ENCODE measurements at places on chromosomes 1 and 21.

DNA sequence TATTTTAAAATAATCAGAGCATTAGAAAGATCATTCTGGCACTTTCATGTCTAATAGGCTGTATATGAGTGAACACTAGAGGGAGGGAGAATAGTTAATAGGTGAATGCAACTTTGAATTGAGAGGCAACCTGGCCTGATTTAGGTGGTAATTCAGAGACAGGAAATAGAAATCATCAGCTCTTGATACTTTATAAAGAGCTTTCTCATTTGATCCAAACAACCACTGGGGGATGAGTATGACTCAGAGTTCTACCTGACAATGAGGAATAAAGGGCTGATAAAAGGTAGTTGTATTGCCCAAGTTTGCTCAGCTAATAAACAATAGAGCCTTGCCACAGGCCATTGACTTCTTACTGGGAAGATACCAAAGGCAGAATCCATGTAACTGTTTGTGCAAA is 5.2 kb upstream of the FAM89A start:
- DNase-seq: no peak
- H3K36me3 ChIP-seq: no peaks in the 10 kb centered on the region
- H3K27ac ChIP-seq: no peak overlapping the region
- H3K4me1 ChIP-seq: peaks cover 5% of the 10 kb centered on the region

DNA sequence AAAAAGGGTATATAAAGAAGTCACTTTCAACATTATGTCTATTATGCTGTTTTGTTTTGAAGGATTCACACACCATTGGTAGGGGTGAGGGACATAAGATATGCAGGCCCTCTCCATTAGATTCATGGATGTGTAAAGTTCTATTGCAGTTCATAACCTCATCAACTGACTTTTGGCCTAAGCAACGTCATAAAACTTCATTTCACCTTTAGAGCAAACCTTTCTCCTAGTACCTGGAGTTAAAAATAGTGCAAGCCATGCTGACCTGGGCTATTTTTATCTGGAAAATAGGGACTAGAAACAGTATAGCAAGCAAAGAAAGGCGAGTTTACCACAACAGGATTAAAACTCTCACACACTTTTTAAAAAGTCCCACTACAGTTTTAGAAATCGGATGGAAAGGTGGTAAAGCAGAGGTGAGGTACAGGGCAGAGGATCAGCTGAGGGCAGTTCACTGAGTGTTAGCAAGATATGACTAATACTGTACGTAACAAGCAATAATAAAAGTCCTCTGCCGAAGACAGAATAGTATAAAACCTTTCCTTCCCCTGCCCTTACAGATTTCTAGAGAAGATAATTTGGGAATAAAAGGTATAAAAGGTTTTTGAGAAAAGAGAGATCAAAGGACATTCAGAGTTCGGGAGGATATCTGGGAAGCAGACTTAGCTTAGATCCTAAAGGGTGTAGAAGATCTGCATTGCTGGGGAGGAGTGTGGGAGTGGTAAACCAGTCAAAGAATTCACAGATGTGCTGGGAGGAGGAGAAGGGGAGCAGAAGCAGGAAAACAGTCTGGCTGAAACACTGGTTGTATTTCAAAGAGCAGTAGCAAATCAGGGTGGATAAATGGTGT is 14.3 kb downstream of the EGLN1 start:
- H3K27ac ChIP-seq: no peak overlapping the region
- no peak for DNase-seq
- H3K4me1 ChIP-seq: no peaks in the 10 kb centered on the region
- H3K36me3 ChIP-seq: peaks cover 6% of the 10 kb centered on the region
- H3K27me3 ChIP-seq: no peaks in the 10 kb centered on the region
- H3K4me3 ChIP-seq: no peak overlapping the region

- no peaks in the 10 kb centered on the region for H3K4me1 ChIP-seq
- H3K36me3 ChIP-seq: peaks cover 10% of the 10 kb centered on the region
- peak; percentile 72 for DNase-seq
- H3K4me3 ChIP-seq: no peak overlapping the region
- H3K27me3 ChIP-seq: no peaks in the 10 kb centered on the region
These were observed 15.2 kb downstream of the PTPRF start for GRCh38 chr1:43545695-43546387.

GRCh38 chr1:235597867-235598553 is 51.6 kb downstream of the GNG4 start:
- H3K4me1 ChIP-seq: no peaks in the 10 kb centered on the region
- DNase-seq: peak; percentile 44
- H3K27ac ChIP-seq: no peak overlapping the region
- H3K4me3 ChIP-seq: no peak overlapping the region
- H3K27me3 ChIP-seq: no peaks in the 10 kb centered on the region

GRCh38 chr1:53326088-53326597 is 1.7 kb downstream of the LRP8 start:
- peak; percentile 98 for DNase-seq
- no peaks in the 10 kb centered on the region for H3K27me3 ChIP-seq

- DNase-seq: no peak
- peaks cover 5% of the 10 kb centered on the region for H3K4me1 ChIP-seq
- H3K36me3 ChIP-seq: no peaks in the 10 kb centered on the region
These were observed 70.2 kb downstream of the TAS1R2 start for GRCh38 chr1:18789246-18789645.

- H3K27me3 ChIP-seq: no peaks in the 10 kb centered on the region
- no peak overlapping the region for H3K27ac ChIP-seq
- H3K4me1 ChIP-seq: peaks cover 7% of the 10 kb centered on the region
- no peak overlapping the region for H3K4me3 ChIP-seq
- H3K36me3 ChIP-seq: peaks cover 41% of the 10 kb centered on the region
These were observed 24.0 kb downstream of the SCMH1 start for GRCh38 chr1:41218152-41218551.

DNA sequence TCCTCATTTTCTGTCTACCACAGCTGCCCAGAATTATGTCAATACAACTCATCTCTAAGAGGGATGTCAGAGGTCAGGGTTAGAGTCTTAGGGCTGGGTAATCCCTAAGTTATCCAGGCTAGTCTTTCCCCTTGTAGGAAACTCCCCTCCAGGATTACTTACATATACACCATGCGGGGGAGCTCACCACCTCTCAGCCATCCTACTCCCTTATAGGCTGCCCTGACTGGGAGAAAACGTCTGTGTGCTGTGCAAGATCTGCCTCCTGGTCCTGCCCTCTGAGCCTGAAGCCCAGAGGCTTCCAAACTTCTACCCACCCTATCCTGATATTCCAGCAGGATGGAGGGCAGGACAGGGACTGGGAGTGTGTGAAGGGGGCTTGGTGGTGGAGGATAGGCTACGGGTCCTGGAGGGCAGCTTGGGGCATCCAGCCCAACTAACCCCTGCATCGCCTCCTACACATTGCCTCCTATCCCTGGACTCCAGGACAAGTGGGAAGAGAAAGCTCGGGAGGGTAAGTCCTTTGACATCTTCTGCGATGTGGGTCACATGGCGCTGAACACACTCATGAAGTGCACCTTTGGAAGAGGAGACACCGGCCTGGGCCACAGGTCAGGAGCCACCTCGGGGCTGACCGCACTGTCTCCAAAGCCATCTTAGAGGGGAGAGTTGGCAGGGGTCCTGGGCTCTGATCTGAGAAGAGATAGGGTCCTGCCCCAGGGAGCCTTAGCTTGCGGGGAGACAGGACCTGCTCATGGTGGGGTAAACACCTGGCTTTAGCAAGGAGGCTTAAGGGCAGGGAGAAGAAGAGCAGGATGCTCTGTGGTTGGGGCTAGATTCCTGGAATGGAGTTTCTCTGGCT is 14.4 kb downstream of the CYP4B1 start:
- no peak overlapping the region for H3K27ac ChIP-seq
- no peaks in the 10 kb centered on the region for H3K36me3 ChIP-seq
- no peak for DNase-seq
- H3K4me1 ChIP-seq: no peaks in the 10 kb centered on the region

DNA sequence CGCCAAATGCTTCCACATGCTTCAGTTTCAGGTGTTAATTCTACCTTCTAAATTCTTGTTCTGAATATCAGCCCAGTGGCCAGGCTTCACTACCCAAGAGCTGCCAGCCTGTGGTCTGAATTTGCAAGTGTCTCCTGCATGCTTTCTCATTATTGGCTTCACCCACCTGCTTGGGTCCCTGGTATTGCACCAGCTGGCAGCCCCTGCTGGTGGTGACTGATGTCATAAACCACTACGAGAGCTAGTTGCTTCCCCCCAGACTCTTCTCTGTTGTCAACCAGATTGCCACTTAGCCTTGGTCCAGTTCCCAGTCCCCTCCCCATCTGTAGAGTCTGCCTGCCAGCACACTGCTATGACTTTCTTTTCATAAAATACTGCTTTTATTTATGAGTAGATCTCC is 197.7 kb upstream of the DUSP10 start:
- no peaks in the 10 kb centered on the region for H3K27me3 ChIP-seq
- H3K36me3 ChIP-seq: no peaks in the 10 kb centered on the region
- peak; percentile 61 for DNase-seq
- no peak overlapping the region for H3K4me3 ChIP-seq
- no peak overlapping the region for H3K27ac ChIP-seq

DNA sequence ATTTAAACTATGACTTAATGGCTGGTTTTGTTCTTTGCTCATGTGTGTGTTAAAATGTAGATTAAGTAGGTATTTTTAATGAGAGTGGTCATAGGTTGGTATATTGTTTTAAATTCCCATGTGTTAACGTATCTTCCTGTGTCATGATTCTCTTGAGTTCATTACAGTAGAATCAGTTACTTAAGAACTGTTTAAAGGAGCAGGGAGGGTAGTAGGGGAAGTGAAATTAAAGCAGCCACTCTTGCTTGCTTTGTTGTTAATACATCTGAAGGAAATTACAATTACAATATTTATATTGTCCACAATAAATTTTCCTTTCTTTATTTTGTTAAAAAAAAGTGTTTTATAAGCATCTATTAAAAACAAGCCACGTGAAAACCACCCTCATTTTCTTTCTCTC is 119.2 kb upstream of the KIAA1614 start:
- no peak overlapping the region for H3K27ac ChIP-seq
- DNase-seq: no peak
- H3K4me1 ChIP-seq: no peaks in the 10 kb centered on the region
- no peaks in the 10 kb centered on the region for H3K27me3 ChIP-seq
- no peaks in the 10 kb centered on the region for H3K36me3 ChIP-seq

DNA sequence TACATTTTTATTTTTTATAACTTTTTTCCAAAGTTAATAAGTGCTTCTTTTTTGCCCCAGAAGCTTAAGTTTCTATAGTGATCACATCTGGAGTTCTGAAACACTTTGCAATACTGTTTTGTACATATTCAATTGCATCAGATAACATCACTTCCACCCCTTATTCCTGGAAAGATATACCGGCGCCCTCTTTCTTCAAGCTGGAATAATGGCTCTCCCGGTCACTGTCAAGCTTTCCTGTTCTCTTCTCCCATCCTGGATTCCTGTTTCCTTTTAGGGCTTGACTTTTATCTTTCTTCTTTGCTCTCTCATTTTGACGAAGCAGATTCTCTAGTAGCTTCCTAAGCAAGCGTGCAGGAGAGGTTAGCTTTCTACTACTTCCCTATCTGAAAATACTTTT is 1866.8 kb downstream of the MRPL39 start:
- H3K27me3 ChIP-seq: no peaks in the 10 kb centered on the region
- no peak overlapping the region for H3K27ac ChIP-seq
- H3K4me1 ChIP-seq: no peaks in the 10 kb centered on the region
